ENCODE measurements at places on chromosomes 13 and 19.

DNA sequence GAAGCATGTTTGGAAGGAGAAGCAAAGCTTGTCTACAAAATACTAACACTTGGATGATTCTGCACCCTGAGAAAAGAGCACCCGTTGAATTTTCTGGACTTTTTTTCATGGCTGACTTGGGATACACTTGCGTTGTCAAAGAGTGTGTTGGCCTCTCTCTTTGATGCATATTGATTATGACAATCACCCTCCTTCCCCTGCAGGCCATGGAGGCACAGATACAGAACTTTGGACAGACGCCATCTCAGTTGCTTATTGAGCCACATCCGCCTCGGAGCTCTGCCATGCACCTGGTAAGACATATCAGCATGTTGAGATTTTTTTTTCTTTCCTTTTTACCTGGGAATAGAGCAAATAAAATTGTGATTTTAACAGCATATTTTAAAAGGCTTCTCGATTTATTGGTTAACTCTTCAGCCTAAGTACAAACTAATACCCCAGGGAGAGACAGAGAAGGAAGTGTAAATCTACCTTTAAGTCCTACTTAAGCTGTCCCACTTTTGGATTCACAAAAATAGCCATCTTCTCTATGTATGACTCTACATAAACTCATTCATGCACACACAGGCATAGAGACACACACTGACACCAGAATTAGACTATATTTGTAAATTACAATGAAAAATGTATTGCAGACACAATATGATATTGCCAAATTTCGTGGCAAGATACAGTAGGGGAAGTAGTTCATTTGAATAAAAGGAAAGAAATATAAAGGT is 169.7 kb upstream of the MAB21L1 start:
- DNase-seq, result no peak

DNA sequence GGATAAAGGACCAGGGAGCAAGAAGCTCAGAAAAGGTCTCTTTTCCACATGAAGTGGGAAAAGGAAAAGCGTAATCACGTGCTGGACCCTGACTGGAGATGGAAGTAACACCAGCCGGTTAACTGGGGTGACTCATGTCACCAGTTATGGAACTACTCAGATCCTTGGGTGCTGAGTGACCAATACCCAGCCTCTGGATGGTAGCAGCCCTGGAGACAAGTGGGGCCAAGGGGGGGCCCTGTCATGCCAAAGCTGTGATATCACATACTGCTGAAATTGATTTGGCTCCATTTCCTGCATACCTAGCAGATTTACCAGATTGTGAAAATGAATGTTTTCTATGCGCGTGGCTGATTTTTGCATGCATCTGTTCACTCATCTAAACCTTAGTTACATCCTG is 158.9 kb downstream of the ZIC5 start:
- no peak for DNase-seq

DNA sequence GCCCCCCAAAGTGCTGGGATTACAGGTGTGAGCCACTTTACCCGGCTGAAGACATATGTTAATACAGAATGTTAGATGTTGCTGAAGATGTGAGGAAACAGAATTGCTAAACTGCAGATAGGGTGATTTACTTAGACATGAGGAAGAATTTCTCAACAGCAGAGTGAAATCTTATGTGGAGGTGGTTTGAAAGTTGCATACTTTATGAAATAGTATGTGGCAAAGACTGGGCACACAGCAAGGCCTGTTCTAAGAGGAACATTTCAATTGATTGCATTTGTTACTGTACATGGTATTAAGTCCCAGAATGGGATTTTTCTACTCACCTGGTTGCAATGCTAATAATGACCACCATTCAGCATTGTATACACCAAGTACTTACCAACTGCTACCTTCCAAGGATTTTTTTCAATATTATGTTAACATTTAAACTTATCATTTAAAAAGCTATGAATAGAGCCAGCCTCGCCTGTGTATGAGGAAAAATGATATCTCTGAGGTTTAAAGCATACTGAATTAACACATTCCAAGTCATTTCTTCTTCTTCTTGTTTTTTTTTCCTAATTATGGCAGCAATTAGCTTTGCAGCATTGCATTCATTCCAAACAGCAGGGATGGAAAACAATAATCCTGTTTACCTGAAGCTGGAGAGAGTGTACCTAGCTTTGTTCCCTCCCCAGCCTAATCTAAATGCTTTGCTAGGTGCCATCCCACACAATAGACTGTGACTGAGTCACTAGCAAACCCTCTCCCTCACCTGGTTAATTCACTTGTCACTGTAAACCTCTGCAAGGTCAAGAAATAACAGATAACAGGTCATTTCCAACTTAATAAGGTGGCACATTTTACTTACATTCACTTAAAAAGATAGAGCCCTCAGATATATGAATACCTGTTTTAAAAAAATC is 19.4 kb upstream of the KLF5 start:
- no peak for DNase-seq

- DNase-seq, result no peak
These were observed 38.1 kb downstream of the MIPEP start for GRCh38 chr13:23851106-23851505.

GRCh38 chr13:111252446-111253364 is 67.7 kb upstream of the TEX29 start:
- DNase-seq, result no peak

DNA sequence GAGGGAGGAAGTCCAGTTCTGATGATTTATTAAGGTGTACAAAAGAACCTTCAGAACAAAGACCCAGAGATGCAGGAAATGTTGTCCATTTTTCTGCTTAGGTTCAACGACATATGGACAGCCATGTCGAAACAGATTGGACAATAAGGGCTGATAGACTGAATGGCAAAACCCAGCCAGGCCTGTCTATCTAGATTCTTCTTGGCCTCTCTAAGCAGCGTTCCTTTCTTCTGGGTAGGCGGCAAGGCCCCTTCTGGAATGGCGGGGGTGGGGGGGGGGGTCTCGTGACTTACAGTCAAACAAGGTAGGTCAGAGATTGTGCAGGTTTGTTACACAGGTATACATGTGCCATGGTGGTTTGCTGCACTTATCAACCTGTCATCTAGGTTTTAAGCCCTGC is 39.7 kb upstream of the PEPD start:
- DNase-seq, result no peak

- no peak for DNase-seq
These were observed 4.1 kb downstream of the ARHGEF1 start for GRCh38 chr19:41886761-41887710.

DNA sequence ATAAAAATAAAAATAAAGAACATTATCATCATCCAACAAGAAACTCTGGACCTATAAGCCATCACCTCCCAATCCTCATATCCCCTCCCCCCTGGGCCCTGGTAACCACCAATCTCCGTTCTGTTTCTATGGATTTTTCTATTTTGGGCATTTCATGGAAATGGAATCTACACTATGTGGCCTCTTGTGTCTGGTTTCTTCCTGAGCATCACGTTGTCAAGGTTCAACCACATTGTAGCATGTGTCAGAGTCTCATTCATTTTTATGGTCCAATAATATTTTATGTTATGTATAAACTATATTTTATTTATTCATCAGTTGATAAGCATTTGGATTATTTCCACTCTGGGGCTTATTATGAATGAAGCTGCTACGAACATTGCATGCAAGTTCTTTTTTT is 26.9 kb downstream of the SULT2B1 start:
- DNase-seq, result no peak

DNA sequence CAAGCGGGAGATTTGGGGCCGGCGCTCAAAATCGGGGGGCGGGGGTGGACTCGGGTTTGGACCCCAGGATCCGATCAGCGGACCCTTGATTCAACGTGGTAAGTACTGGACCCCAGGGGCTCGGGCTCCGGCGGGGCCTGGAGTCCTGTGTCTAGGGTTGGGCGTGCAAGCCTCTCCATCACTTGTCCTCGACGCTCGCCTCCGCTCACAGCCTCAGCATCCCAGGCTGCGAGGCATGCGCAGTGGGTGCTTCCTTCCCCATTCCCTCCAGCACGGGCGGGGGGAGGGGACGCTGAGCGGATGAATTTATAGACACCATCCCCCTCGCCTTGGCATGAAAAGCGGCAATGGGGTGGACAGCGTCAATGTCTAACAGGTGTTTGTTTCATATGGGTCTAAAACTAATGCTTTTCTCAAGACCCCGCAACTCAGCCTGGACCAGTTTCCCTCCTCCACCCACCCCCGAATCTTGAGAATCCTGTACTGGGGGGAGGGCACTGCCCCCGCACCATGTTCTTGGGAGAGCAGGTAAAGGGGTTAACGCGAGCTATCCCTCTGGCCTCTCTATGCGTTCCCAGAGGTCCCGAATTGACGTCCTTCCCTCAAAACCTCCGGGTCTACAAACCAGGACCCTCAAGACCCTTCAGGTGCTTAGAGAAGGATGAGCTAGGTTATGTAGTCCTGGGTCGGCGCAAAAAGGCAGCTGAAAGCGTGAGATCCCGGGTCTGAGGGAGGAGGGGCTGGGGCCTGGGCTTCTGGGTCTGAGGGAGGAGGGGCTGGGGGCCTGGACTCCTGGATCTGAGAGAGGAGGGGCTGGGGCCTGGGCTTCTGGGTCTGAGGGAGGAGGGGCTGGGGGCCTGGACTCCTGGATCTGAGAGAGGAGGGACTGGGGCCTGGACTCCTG is 579 bp downstream of the CPT1C start:
- peak; percentile 69 for DNase-seq

GRCh38 chr13:68125087-68125480 is 894.9 kb upstream of the PCDH9 start:
- no peak for DNase-seq

DNA sequence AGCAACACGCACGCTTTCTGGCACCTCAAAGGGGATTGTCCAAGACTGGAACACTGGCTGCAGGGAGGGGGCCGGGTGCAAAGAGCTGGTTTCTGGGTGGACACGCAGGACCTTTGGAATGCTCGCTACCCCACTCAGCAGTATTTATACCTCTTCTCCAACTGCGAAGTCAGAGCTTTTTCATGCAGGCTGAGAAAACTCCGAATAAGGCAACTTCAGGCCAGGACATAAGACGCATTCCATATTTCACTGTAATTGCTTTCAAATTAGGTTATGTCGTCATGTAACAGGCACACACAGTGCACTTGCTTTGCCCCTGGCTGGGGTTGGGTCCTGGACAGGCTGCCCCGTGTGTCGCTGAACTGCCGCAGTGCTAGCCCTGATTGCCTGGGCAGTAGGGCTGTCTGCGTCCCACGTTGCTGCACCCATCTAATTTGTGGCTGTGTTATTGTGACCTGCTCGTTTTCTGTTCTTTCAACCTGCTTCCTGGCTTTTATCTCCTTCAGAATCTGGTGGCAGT is 44.5 kb downstream of the ACTN4 start:
- no peak for DNase-seq

DNA sequence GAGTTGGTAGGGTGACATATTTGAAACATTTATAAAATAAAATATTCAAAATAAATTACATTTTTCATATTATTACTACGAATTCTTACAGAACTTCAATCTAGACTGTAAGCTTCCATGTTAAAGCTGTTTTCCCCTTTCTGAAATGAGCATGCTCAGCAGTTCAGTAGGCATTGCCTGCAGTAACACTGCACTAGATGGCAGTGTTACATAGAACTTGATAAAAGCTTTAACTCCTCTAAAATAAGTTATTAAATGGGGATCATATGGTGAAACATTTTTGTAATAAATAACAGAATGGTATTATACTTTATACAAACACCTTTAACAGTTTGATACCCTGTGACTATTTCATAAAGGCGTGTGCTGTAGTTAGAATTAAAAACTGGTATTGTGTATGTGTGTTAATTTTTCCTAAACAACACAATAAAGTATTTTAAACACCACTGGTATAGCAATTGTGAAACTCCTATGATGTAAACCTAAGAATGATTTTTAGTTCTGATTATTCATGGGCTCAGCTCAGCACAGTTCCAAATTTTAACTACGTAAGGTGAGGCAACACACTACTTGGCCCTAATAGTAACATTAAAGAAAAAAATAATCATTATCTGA is 11.6 kb upstream of the GPR18 start:
- DNase-seq, result no peak

DNA sequence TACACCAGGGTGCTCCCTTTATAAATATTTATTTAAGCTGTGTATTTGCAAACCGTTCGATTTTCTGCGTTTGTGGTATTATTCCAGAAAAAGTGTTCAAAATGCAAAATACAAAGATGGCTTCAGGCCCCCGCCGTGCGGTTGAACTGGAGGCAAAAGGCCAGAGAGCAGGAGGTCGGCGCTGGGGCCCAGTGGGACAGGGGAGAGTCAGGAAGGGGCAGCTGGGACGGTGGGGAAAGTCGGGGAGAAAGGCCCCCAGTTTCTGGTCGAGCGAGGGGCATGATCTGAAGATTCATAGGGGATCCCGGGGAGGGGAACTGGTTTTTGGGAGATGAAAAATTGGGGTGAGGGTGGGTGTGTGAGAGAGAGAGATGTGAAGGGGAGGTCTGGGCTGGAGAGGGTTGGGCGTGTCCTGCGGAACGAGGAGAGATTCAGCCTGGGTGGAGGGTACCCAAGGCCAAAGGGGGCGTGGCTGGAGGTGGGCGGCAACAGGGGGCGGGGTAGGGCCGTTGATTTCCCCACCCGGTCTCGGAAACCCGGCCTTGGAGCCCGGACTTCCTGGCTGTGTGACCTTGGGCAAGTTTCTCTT is 678 bp downstream of the ISOC2 start:
- peak; percentile 30 for DNase-seq

GRCh38 chr19:31174948-31175347 is 174.3 kb downstream of the TSHZ3 start:
- DNase-seq, result no peak

GRCh38 chr13:43293008-43293407 is 269.6 kb downstream of the DNAJC15 start:
- DNase-seq, result no peak

GRCh38 chr13:92054389-92054788 is 656.0 kb downstream of the GPC5 start:
- no peak for DNase-seq

DNA sequence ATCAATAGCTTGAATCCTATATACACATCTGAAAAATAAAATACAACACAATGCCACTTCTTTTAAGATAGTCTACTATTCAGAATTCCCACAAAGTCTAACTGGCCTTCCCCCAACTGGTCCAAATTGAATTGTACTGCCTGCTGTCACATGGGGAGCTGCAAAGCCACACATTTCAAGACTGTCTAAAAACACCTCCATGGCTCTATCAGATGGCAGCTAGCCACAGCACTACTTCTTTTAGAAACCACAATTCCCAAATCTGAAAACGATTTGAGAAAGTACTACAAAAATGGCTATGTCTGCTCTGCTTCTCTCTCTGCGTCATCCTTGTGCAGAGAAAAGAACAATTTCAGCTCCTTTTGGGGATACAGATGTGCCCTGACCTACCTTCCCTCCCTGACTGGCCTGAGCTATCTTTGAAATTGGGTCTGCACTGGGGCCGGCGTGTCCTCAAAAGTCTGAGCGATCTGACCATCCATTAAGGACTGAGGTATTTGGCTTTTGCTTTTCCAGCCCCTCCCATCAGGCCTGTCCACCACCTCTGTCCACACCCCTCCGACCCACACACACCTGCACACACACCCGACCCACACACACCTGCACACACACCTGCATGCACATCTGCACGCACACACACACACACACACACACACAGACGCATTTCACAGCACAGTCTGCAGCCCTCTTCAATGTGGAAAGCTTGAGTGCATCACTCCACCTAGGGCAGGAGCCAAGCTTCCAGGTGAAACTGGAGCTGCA is 68.6 kb upstream of the IPO5 start:
- DNase-seq, result no peak

GRCh38 chr13:40568246-40569023 is 98.0 kb downstream of the FOXO1 start:
- no peak for DNase-seq

- no peak for DNase-seq
These were observed 119.4 kb downstream of the UQCRFS1 start for GRCh38 chr19:29093553-29093908.
